ENCODE measurements at places on chromosomes 7 and 10. TPM values are rescaled to one million over a fixed set of nuclear protein-coding genes. Genes with fewer than 3 reads are reported as not detected.
A peak's percentile ranks its signal among the peaks of the same experiment; 100 is the strongest.

DNA sequence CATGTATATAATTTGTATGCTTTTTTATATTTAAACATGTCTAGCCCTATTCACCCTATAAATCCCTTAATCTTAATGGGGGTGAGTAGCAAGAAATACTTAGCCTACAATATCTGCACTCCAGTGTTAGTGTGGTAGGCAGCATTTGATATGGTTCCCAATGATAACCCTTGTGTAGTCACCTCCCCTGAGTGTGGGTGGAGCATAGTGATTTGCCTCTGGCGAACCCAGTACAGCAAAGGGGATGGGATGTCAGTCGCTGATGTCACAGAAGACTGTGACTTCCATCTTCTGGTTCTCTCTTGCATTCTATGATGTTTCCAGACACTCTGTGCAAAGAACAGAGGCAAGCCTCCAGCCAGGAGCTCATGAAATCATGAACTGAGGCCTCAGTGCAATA, 211.2 kb downstream of the CRPPA start:
- no peak for DNase-seq

GRCh38 chr7:77570330-77571011, 33.4 kb downstream of the PTPN12 start:
- no peak for DNase-seq

DNA sequence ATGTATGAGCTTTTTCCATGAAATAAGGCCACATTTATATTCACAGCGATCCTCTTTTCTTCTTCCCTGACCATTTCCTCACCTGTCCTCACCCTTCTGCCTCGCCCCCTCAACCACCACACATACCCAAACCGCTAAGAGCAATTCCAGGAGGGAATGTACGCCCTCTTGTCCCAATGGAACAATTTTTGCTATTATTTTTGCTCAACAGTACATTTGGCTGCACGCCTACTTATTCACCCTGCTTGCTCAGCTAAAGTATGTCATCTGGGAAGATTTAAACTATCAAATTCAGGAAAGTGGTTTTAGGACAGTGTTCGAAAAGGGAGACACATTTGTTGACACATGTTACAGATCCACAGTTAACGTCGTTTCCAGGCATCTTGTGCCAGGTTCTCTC, 252.7 kb downstream of the NEBL start:
- no peak for DNase-seq

DNA sequence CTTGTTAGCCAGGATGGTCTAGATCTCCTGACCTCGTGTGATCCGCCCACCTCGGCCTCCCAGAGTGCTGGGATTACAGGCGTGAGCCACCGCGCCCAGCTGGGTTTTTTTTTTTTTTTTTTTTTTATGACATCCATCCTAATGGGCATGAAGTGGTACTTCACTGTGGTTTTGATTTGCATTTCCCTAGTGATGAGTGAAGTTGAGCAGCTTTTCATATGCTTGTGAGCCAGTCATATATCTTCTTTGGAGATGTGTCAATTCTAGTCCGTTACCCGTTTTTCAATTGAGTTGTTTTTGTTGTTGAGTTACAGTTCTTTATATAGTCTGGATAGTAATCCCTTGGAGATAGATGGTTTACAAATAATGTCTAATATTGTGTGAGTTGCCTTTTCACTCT, 127.7 kb downstream of the SMURF1 start:
- peak; percentile 4 for DNase-seq

DNA sequence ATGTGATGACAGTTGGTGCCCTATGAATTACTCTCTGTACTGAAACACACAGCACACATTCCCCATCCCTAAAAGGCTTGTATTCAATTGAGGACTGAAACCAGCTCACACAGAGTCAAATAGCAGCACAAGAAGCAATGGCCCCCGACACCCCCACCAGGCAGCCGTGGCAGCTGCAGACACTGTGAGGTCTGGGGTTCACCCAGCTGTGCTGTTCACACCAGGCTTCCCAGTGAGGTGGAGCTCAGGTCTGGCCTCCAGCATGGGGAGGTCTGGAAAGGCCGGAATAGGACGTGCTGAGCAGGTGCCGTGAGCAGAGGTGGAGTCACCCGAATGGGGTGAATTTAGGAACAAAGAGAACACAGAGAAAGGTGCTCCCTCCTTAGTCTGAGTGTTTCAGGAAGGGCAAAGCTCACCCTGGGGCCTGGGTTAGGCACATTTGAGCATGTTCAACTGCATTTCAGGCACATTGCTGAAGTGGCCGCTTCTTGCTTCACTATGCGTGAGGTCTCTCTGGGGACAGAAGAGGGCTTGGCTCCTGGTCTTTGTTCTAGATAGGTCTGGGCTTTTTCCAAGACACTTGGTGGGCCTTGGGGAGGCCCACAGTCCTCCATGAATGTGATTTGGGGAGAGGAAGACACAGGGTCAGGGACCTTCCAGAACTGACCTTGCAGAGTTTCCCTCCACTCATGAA, 41.1 kb downstream of the C10orf120 start:
- DNase-seq: no peak

- DNase-seq: no peak
These were observed 27.8 kb downstream of the GLUD1 start for GRCh38 chr10:87066865-87067264.

GRCh38 chr7:133081599-133082389, at the start of gene CHCHD3:
Gene CHCHD3 (minus strand): TSS chr7:133082090. CDS start chr7:133081937, 153 bp downstream.
- peak; percentile 100 for DNase-seq

DNA sequence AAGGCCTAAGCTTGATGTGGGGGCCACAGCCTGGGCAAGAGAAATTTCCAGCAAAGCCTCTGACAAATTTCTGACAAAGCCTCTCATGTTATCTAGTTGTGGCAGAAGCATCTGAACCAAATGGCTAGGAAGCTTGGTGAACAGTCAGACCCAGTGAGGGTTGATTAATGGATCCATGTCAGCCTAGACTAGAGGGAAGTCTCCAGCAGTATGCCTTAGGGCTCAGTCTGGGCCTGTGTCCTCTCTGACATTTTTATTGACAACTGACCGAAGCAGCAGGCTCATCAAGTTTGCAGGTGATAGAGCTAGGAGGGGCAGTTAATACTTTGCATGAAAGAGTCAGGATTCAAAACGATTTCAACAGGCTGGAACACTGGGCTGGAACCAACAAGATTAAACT, 25.3 kb downstream of the HIF1AN start:
- no peak for DNase-seq

DNA sequence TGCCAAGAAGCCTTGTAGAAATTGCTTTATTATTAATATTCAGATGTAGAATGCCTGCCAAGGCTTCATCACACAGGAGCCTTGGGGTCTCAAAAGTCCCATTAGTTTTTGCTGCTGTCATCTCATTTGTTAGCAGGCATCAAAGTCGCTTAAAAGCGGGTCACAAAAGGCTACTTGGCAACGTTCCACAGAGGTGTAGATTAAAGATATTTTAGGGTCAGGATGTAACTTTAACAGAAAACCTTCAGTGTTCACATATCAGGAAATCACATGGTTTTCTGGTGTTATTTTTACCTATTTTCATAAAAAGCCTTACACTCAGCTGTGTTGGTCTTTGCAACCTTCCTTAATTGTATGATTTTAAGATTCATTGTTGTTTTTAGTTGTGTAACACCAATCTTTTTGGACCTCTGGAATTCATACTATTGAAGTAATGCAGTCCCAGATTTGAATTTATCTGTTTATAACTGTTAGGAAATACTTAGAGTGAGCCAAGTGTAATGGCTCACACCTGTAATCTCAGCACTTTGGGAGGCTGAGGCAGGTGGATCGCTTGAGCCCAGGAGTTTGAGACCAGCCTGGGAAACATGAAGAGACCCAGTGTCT, 65.3 kb downstream of the TET1 start:
- DNase-seq: no peak

DNA sequence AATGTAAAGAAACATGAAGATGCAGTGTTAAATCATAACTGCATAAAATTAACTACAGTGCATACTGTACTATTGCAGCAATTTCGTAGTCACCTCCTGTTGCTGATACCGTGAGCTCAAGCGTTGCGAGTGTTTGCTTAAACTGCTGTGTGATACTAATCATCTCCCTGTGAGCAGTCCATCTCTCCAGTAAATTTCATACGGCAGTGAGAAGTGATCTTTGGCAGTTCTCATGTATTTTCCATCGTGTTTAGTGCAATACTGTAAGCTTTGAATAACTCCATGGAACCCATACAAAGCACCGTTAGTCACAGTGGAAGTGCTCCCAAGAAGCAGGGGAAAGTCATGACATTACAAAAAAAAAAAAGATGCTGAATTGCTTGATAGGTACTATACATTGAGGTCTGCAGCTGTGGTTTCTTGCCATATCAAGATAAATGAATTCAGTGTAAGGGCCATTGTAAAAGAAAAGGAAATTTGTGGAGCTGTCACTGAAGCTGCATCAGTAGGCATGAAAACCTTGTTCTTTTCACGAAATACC, 360.4 kb downstream of the EXOC4 start:
- no peak for DNase-seq

DNA sequence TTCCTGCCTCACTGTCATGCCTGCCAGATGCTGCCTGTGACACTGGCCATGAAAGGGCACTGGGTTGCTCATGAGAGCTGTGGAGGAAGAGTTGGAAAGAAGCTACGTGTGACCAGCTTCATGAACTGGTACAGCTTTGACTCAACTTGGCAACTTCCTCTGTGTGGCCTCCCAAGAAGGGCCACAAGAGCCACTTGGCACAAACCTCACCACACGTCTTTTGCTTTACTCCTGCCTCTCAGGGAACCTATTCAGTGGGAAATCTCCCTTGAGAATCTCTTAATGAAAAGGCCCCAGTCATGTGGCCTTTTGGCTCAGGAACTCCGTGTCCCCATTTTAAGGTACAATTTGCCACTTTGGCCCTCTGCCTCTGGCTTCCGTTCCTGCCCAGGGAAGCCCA, 54.5 kb downstream of the FRMD4A start:
- no peak for DNase-seq

DNA sequence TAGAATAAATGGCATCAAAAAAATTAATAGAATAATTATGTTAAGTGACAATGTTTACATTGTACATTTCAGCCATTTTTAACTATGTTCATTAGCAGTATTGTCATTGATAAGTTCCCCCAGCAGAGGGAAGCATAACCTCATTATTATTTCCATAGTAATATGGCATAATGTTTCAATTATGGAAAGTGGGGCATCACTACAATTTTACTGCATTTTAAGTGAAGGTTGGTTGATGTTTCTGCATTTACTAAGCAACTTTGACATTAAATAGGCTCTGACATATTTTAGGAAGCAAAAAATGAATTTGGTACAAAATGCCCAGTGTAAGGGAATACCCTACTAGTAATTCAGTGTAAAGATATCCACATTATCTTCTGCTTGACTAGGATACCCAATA, 218.3 kb downstream of the SEMA3A start:
- DNase-seq: no peak

DNA sequence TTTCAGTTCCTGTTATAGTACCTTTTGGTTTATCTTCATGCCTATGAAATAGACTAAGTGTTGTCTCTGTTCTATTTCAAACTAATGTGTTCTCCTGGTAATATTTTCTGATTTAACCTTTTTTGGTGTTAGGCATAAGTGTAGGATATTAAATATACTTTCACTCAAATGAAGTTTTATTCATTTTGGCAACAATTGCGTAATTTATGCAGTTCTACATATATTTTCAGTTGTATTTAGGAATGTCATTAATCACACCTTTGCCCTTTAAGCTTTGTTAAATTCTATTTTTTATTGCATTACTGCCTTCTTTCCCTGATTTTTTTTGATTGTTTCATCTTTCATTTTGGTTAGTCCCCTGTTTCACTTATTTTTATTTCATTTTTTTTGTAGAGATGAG, 47.3 kb downstream of the RSBN1L start:
- no peak for DNase-seq

GRCh38 chr7:151060416-151061212, 1.2 kb downstream of the SLC4A2 start:
- DNase-seq: peak; percentile 71

- DNase-seq: no peak
These were observed 33.2 kb downstream of the GNAT3 start for GRCh38 chr7:80478683-80479082.

DNA sequence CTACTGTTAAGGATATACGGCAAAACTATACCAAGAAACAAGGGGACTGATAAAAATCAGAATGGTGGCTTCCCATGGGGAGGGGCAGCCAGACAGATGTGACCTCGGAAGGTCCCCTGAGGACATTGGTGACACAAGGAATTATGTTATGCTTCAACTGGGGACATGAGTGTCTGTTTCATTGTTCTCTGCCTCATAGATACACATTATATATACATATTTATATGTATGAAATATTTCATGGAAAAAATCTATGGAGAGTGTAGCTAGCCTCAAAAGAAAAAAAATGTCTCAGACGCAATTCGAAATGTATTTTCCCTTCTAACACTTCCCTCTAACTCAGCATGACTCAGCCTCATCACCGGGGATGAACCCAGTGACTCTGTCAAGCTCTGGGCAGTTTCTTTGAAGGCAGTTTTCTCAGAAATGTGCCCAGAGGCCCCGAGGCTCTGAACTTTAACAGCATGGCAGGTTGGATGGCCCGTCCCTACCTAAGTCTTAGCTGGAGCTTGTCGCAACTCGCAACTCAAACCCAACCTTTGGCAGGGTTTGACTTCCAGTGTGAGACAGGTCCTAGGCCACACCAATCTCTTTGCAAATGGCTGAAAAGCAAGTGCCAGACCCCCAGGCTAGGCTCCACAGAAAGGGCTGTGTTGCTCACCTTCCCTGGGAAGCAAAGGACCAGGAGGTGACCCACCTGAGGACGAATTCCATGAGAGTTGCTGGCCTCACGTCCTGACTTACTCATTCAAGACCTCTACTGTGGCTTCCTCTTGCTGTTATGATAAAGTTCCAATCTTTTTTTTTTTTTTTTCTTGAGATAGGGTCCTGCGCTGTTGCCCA, 86.9 kb downstream of the CARD11 start:
- no peak for DNase-seq

- no peak for DNase-seq
These were observed 142.3 kb downstream of the MAPK8 start for GRCh38 chr10:48448796-48449195.

GRCh38 chr7:135690566-135690965, 28.3 kb downstream of the STMP1 start:
- no peak for DNase-seq

GRCh38 chr10:1292611-1293031, 236.4 kb downstream of the WDR37 start:
- no peak for DNase-seq

GRCh38 chr10:33217854-33218253, 116.6 kb downstream of the NRP1 start:
- DNase-seq: no peak

- no peak for DNase-seq
These were observed 4.2 kb downstream of the CYP17A1 start for GRCh38 chr10:102832987-102833386.

- DNase-seq: no peak
These were observed 16.0 kb upstream of the UBE2H start for GRCh38 chr7:129968592-129969383.

GRCh38 chr10:84138478-84139125, 707 bp upstream of the GHITM start:
- DNase-seq: peak; percentile 26

The PRLHR gene
- 0.12 TPM for total RNA-seq

The PDZD7 gene
- total RNA-seq: 2.2 TPM

The COBL gene
- 14.8 TPM for total RNA-seq

The ABCB8 gene
- 76.8 TPM for total RNA-seq

The MYH16 gene
- total RNA-seq: 1.5 TPM

The TRIM74 gene
- total RNA-seq: 3.3 TPM

The TMEM213 gene
- not detected for total RNA-seq

The TAS2R5 gene
- total RNA-seq: 13.3 TPM

The CALML5 gene
- 0.50 TPM for total RNA-seq

The FEZF1 gene
- 3.1 TPM for total RNA-seq

The UNCX gene
- not detected for total RNA-seq

The CASTOR2 gene
- total RNA-seq: 35.0 TPM

The ITGA8 gene
- 0.68 TPM for total RNA-seq

The MMD2 gene
- 21.6 TPM for total RNA-seq

The SLC26A5 gene
- 1.7 TPM for total RNA-seq

The HOXA7 gene
- 3.1 TPM for total RNA-seq

The MTG1 gene
- 72.9 TPM for total RNA-seq

The PLXDC2 gene
- total RNA-seq: 53.6 TPM

The LRIT1 gene
- total RNA-seq: 6.6 TPM
